DND-41 (cell line): ENCODE measurements at places on chromosomes 11 and 22.

DNA sequence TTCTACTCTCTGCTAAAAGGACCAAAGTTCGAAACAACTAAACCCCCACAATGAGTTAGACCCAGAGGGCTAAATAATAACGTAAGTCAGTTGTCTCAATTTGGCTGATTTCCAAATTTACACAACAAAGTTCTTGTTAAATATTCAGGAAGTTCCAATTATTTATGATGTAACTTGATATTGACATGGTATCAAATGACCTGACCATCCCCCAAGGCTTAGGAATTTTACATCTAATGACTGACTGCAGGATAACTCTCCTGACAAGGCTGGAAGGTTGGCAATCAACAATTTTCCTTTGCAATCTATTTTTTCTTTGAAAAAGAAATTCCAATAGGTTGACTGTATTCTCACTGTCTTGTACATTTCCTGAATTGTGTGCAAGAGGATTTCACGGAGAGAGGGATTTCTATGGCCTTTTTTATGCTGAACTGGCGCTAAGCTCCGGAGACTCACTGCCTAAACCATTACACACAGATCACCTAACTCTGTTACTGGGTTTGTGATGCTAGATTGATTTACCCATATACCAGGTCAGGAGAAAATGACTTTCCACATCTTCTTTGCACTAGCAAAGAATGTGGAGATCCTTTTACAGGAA lies 9.6 kb upstream of the CDON start:
- no peak for DNase-seq

GRCh38 chr11:74611369-74611861 lies 19.0 kb downstream of the POLD3 start:
- DNase-seq, result no peak

GRCh38 chr11:58561394-58562098 lies 14.1 kb downstream of the LPXN start:
- no peak for DNase-seq

DNA sequence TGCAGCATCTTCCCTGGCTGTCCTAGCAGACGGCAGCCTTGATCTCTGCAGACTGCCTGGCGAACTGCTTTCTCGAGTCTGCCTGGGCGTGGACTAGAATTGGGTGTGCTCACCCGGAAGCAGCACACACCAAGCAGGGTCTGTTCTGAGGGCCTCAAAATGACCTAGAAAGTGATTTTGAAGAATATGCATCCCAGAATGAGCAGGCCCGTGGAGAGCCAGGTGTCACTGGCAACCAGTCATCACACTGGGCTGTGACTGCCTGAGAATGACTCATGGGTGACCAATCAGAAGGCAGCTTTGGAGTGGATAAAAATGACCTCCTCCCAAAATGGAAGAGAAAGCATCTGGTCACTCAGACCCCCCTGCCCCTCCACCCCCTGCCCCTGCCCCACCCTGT lies 114.9 kb upstream of the NECTIN1 start:
- DNase-seq, result no peak

DNA sequence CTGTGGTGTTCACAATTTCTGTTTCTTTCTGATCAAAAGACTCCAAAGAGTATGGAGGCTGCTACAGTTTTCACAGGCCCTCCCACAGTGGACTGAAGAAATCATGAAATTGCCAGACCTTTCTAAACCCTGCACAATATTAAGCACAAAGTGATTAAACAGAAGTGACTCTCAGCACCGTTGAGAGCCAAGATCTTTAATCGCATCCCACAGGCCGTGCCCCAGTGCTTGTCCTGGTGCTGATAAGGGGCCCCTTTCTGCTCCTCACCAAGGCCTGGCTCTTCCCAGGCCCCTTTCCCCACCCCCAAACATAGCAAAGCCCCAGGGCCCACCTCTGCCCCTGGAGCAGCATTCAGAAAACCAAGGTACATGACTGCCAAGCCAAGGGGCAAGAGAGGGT lies 57.4 kb upstream of the BMAL1 start:
- DNase-seq, result no peak

- no peak for DNase-seq
These were observed 50.8 kb downstream of the BUD13 start for GRCh38 chr11:116721988-116722387.

DNA sequence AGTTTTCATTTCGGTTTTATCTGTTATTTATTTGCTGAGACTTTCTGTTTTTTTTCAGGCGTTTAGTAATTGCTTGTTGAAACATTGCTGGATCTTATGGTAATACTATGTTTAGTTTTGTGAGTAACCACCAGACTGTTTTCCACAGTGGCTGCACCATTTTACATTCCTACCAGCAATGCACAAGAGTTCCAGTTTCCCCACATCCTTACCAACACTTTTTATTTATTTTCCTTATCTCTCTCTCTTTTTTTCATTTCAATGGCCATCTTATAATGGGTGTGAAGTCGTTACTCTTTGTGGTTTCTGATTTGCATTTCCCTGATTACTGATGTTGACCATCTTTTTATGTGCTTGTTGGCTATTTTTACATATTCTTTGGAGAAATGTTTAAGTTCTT lies 23.7 kb downstream of the USP47 start:
- DNase-seq, result no peak
